ENCODE measurements at places on chromosomes 5 and 9. TPM values are rescaled to one million over a fixed set of nuclear protein-coding genes. Genes with fewer than 3 reads are reported as not detected.

Gene TRMT10B
- polyA plus RNA-seq, result 14.5 TPM

Gene LCN12
- polyA plus RNA-seq, result 13.1 TPM

Gene WHRN
- 6.8 TPM for polyA plus RNA-seq

Gene SLC6A3
- polyA plus RNA-seq, result 0.41 TPM

Gene GARIN3
- polyA plus RNA-seq, result not detected

Gene BAAT
- 0.44 TPM for polyA plus RNA-seq

Gene GIN1
- polyA plus RNA-seq, result 18.1 TPM

Gene BTNL3
- 0.43 TPM for polyA plus RNA-seq

Gene TTLL11
- polyA plus RNA-seq, result 6.7 TPM

Gene ZBTB34
- polyA plus RNA-seq, result 22.2 TPM

Gene SPINK4
- polyA plus RNA-seq, result not detected

Gene ECM2
- 21.1 TPM for polyA plus RNA-seq

Gene SHROOM1
- 19.7 TPM for polyA plus RNA-seq

Gene RAB3C
- polyA plus RNA-seq, result 4.8 TPM

- DNase-seq, result no peak
These were observed 179.1 kb downstream of the GOLPH3 start for GRCh38 chr5:31995006-31995405.

DNA sequence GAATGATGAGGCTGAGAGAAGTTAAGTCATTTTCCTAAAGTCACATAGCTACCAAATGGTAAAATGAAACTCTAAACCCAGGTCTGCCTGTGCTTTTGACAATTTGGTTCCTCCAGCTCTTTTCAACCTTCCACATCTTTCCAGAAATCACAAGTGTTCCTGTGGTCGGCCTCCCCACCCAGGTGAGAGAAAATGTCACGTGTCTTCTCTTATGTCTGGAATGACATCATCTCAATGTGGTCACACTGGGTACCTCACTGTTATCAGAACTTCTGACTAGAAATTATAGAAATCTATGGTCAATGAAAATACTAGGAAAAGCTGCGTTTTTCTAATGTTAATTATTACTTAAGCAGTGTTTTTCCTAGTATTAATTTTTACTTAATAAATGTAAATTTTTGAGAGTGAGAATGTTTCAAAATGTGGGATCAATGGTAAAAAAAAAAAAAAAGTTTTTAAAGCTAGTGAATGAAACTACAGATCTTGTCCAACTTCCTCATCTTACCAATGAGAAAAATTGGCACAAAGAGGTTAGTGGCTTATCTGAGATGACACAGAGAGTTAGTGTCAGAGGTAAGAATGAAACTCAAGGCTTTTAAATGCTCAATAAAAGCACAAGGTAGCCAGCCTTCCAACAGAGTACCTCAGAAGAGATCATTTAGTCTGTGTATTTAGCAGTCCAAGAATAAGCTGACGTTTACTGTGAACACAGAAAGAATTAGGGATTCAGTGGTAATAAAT, 228.7 kb upstream of the NR4A3 start:
- DNase-seq, result no peak

GRCh38 chr9:3887221-3887653, 361.4 kb upstream of the RFX3 start:
- DNase-seq, result no peak

DNA sequence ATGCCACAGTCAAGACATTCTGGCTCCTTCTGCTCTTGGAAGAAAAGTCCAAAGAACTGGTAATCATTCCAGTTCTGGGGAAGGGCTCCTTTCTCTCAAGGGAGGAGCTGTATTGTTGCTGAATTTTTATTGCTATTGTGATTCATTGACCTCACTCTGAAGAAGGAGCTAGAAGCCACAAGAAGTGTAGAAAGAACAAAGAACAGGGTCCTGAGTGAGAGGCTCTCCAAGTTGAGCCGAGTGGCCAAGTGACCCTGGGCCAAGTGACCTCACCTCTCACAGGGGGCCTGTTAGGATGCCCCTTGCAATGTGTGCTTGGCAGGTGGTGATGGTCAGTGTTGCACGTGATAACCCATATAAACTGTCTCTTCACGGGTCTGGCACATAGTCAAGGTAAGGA, 173.3 kb downstream of the FGF18 start:
- no peak for DNase-seq

DNA sequence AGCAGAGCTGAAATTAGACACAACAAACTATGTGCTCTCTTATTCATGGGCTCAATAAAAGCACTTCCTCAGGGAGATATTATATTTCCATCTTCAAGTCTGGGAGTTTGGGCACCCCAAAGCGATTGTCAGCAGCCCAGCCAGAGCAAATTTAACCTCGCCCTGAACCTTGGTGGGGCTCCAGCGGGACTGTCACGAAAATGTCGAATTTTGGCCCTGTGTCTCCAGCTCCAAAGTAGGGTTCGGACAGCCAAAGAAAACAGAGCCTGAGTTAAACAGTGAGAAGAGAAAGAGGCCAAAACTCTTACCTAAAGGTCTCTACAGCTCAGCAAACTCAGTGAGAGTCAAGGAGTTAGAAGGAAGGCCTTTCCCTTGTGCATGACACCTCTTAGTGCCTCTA, 432.9 kb downstream of the SPATA31D1 start:
- DNase-seq, result no peak

DNA sequence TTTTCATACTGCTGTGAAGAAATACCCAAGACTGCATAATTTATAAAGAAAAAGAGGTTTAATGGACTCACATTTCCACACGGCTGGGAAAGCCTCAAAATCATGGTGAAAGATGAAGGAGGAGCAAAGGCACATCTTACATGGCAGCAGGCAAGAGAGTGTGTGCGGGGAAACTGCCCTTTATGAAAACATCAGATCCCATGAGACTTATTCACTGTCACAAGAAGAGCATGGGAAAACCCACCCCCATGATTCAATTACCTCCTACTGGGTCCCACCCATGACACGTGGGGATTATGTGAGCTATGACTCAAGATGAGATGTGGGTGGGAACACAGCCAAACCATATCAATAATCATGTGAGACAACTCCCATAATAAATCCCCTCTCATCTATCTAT, 8.7 kb downstream of the TTC39B start:
- no peak for DNase-seq

GRCh38 chr5:124421584-124421983, 324.9 kb downstream of the ZNF608 start:
- no peak for DNase-seq

GRCh38 chr5:111138096-111138495, 45.9 kb downstream of the WDR36 start:
- DNase-seq, result no peak

DNA sequence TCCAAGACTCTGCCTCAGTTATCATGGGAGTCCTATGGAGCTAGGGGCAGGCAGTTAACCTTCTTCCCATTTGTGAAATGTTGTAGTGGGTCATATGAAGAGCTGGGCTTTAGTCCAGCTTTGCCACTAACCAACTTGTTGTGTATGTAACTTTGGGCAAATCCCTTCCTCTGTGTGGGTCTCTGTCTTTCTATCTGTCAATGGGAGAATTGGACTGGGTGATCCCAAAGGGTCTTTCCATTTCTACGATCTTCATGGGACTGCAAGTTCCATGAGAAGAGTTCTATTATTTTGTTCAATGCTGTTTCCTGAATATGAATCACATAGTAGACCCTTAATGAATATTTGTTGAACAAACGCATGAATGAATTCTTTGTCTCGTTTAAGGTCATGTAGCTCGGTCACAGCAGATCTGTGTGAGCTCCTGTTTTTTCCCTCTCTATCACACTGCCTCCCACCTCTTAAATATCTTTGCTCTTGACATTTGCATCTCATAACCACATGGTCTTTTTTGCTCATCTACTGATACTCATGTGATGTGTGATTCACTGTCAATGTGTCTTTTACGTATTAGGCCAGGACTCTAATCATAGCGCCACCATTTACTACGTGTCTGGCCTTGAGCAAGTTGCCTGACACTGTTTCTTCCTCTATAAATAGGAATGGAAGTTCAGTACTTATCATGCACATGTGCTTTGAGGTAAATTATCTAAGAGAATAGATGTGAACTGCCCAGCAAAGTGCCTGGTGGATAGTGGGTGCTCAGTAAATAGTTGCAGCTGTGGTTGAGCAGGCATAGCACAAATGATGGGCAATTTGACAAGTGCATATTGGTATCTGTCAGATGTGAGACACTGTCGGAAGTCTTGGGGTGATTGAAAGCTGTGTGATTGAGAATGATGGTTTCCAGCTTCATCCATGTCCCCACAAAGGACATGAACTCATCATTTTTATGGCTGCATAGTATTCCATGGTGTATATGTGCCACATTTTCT, 37.4 kb downstream of the PTTG1 start:
- no peak for DNase-seq

DNA sequence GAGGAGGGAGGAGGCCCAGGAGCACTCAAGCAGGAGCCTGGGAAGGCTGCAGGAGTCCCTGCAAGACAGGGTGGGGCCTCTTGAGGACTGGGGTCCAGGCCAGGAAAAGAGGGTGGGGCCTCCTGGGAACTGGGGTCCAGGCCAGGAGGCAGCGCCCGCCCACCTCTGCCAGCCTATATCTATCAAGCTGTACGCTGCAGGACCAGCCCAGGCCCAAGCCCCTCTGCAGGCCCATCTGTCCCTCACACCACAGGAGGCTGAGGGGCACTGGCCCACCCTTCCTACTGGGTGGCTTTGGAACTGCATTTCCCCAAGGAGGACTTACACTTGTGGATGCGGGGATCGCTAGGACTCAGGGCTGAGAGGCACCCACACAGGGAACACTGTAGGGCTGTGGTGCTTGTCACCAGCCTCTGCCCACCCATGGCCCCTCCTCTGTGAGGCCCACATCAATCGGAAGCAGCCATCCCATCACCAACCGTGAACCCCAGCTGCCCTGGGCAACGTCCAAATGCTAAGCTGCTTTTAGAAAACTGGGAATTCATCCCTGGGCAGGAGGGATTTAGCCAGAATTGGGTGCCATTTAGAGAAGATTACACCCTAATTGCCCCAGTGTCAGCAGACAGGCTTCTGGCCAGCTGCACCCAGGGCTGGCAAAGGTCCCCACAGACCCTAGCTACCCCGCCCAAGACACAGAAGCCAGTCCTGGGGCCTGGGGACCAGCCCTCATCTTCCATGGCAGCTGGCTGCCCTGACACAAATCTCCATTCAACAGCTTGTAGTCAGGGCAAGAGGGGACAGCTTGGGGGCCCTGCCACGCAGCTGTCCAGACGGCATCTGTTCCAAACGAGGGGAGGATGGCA, 15.3 kb downstream of the BICD2 start:
- DNase-seq, result no peak

DNA sequence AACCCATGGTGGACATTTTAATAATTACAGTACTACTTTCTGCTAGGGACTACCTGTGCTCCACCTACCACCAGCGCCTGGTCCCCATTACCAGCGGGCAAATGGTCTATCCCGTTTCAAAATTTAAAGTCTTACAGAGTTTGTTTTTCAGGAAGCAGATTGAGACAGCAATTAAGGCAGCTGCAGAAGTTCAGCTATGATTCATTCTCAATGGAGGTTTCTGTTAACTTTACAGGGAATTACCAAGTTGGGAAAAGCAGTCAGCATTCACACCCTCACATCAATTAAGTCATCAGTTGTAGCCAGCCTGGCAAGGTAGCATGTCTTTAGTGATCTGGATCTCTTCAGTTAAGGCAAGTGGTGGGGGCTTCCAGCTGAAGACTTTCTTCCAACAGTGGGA, 410.6 kb upstream of the DAB2 start:
- no peak for DNase-seq

DNA sequence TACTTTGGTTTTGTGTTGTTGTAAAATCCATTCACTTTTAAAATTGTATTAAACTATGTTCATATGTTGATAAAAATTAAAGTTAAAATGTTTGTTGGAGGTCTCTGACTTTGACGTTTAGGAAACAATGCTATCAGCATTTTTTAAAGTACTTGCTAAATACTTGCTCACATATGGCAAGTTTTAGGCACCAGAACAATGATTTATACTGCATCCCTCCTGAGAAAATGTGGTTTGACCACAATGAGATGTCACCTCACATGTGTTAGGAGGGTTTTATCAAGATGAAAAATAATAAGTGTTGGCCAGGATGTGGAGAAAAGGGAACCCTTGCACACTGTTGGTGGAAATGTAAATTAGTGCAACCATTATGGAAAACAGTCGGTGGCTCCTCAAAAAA, 180.8 kb downstream of the HSD17B3 start:
- no peak for DNase-seq

DNA sequence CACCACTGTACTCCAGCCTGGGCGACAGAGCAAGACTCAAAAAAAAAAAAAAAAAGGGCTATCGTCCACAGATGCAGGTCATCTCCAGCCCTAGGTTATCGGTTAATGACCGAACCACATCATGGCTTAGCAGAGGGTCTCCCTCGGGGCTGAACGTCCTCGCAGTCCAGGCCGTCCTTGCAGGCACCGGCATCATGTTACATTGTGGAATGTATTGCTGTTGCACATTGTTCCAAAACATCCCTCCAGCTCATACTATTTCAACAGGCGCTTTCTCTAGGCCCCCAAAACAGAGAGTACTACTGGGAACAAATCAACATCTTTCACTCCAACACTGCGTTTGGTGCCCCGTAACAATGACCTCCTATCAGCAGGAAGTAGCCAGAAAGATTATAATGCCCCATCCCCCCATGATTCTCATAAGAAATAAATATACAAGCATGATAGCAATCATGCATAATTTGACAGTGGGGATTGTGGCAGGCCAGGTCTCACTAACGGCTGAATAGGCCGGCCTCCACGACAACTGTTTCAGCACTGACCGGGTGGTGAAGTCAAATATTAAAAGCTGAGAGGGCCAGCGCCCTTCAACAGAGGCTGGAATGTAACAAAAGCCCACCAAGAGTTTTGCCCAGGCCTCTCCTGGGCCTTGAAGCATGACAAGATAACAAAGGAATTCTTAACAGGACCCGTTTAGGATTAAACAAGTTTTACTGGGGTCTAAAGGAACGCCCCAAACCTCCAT, 1.1 kb upstream of the LCN9 start:
- no peak for DNase-seq

GRCh38 chr9:89153232-89154017, 25.2 kb downstream of the SHC3 start:
- DNase-seq, result no peak

DNA sequence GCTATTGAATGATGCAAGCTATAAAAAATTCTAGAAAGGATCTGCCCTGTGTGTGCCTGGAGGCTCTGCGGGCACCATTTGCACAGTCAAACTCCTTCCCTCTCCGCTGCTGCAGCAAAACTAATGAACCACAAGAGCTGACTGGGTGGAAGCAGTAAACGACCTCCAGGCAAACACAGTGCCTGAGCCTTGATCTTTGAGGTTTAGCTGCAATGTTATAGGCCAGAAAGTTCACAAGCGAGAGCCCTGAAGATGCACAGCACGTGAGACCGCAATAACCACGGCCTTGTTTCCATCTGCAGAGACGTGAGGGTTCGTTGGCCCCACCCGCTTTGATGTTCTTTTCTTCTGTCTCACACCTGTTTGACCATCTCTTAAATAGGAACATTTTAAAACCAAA, 69.2 kb upstream of the S1PR3 start:
- no peak for DNase-seq

GRCh38 chr5:53873235-53873634, 312.8 kb downstream of the NDUFS4 start:
- DNase-seq, result no peak

GRCh38 chr5:122656160-122656559, 118.7 kb upstream of the SNX2 start:
- DNase-seq, result no peak

All from right renal cortex interstitium (tissue), 3 donors.